Neuronal stem cell (in vitro differentiated cells): ENCODE measurements at places on chromosomes 12 and 14.

DNA sequence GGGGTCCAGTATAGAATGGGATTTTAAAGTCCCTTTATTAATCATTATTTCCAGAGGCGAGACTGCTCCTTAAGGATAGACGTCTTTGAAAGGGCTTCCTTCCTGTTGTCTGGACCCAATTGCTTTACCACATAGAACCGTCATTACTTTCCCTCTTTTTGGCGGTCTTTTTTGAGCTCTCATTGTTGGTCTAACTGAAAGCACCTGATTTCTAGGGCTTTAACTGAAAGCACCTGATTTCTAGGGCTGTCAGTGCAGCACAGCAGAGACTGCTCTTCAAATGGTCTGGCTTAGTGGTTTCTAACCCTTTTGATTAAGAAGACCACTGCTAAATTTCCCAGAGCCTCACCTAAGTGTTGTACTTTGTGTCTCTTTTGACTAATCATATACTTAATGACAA is 95.8 kb downstream of the PRKCH start:
- DNase-seq = no peak

- no peak for DNase-seq
These were observed 668 bp downstream of the MRPS35 start for GRCh38 chr12:27711317-27711682.

- DNase-seq = no peak
These were observed 13.3 kb downstream of the AMN start for GRCh38 chr14:102935756-102936155.

DNA sequence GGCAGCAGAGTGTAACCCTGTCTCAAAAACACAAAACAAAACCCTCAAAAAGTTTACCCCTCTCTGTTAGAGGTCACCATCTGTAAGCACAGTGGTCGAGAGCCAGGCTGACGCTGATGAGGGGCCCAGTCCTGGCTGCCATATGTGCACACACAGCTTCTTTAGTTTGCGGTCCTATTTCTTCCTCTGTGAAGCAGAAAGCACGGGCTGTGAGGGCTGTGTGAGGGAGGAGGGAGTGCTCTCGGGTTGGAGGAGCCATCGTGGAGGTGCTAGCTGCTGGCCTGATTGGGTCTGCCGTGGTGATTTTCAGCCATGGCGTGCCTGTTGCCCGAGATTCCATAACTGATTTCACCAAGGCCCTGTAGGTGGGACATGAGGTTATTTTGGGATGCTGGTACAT is 3.5 kb downstream of the ULK1 start:
- no peak for DNase-seq
